ENCODE measurements at places on chromosomes 1 and 21.
A peak's percentile ranks its signal among the peaks of the same experiment; 100 is the strongest.

DNA sequence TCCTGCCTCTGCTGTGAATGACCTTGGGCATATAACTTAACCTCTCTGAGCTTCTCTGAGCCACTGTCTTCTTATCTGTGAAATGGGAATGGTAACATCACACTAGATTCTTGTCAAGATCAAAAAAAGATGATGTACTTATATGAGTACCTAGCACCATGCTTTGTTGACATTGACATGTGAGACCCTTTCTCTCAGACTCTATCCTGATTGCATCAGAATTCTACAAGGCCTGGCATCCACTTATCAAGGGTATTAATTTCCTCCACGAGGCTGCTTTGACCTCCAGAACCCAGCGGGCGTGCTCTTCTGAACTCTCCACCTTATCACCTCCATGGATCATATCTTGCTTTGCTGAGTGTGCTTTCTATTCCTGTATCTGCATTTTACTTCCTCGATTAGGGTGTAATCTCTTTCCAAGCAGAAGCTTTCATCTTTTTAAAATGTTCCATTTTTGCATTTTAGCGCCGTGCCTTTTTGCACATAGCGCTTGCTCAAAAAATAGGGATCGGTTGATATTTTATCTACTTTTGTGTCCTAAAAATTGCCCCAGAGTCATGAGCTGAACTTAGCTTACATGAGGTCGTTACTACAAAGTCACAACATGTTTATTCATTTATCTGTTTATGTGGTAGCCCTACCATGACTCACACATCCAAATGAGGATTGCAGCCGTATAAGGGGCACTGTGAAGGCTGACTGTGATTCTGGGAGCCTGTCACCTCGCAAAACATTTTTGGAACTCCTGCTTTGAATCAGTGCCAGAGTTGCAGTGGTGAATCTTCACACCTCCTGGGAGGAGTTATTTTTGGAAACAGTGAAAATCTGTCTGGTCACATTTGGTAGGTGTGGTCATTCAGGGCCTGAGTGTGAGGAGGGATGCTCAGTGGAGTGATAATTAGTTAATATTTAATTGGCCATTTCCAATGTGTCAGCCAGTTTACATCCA, 63.2 kb downstream of the IER5 start:
- DNase-seq: no peak

- no peak for DNase-seq
Observed at GRCh38 chr1:173448945-173449344, 28.2 kb upstream of the PRDX6 start.

DNA sequence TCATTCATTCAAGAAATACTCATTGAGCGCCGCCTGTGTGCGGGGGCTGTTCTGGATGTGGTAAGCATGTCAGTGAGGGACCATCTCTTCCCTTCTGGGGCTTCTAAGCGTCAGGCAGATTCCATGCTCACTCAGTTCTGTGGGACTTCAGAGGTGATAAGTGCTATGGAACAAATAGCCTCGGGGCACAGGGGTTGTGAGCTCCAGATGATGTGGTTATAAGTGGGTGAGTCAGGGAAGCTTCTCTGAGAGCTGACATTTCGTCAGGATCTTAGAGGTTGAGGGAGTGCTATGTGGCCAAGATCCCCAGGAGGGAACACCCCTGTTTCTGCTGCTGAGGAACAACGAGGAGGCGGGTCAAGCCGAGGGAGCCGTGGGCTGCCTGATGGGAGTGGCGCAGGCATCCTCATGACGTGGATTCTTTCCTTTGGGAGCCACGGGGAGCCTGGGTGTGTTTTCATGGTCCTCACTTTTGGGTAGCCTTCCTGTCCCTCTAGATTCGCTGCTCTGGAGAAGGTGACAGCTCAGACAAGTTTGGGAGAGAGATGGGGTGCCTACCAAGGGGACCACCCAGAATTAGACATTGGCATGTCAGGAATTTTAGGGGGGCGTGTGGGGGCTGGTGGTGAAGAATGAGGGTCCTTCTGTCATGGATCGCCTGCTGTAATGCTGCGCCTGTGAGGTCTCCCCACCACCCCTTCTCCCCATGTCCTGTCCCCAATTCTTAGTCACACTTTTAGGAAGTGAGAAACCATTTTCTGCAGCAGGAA, 38.5 kb downstream of the HUNK start:
- DNase-seq: no peak

DNA sequence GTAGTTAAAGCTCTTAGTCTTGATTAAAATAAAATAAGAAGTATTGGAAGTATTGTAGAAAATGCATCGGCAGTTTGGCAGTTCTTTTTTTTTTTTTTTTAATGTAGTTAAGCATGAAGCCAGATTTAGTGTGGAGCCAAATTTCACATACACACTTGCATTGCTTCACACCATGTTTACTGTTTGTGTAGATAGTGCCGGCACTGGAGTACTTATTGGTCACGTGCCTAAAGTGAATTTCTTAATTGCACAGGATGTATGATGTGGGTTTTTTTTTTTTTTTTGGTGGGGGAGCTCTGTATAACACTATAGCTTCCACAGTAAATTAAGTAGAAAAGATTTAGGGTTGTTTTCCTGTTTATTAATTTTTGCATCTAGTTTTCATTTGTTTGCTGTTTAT, 21.2 kb upstream of the TMEM61 start:
- DNase-seq: no peak

DNA sequence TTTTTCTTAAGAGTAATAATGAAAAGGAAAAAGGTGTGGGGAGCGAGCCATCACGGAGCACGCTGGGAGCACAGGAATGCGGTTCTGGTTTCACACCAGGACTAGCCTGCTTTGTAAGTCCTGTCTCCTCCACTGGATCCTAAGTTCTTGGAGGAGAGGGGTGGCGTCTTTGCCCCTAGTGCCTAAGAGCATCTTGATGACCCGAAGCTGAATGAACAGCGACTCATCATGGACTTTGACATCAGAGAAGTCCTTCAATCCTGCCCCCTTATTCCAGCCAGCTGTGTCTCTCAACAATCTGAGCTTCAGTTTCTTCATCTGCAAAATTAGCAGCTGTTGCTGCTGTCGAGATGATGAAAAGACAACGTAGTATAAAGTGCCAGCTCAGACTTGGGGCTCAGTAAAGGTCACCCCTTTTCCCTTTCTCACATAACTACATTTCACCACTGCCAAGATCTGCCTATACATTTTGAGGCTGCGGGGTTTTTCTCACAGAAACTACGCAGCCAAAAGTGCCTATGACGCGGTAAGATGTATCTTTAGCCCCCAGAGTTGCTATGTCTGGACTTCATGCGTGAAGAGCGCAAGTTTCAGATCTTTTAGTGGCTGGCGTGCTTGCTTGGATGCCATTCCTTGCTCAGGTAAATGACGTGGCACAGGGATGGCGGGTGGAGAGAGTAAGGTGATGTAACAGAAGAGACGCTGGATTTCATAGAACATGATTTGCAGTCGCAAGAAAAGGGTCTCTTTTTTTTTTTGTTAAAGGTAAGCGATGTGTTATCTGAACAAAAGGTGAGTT, 4.9 kb upstream of the PRDM2 start:
- DNase-seq: no peak

DNA sequence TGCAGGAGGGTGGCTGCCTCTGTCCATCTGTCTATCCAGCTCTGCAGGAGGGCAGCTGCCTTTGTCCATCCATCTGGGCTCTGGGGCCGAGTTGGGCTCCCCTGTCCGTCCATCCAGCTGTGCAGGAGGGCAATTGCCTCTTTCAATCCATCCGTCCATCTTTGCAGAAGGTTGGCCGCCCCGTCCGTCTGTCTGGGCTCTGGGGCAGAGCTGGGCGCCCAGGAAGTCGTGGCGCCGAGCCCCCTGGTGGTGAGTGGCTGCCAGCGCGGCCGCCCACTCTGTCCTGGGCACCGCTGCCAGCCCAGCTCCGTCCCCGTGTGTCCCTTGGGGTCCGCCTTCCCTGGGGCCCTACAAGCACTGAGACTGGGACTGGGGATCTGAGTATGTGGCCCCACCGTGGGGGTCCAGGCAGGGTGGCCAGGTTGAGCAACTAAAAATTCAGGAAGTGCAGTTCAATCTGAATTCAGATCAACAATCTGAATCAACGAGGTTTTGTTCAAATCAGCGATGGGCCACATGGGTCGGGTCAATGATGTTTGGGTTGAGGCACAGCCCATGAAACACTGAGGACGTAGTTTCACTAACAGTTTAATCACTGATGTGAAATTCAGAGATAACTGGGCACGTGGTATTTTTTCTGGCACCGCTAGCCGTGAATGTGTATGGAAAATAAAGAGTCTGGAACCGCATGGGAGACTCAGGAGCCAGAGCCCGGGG, 99.1 kb upstream of the ACTRT2 start:
- DNase-seq: no peak

- DNase-seq: peak; percentile 11
Observed at GRCh38 chr21:45596704-45597318, 46.7 kb upstream of the PCBP3 start.

- no peak for DNase-seq
Observed at GRCh38 chr1:1622010-1622787, 6.9 kb downstream of the MIB2 start.

- no peak for DNase-seq
Observed at GRCh38 chr1:19369396-19370090, 57.4 kb downstream of the SLC66A1 start.

GRCh38 chr1:46362158-46362557, 21.6 kb downstream of the NSUN4 start:
- no peak for DNase-seq

DNA sequence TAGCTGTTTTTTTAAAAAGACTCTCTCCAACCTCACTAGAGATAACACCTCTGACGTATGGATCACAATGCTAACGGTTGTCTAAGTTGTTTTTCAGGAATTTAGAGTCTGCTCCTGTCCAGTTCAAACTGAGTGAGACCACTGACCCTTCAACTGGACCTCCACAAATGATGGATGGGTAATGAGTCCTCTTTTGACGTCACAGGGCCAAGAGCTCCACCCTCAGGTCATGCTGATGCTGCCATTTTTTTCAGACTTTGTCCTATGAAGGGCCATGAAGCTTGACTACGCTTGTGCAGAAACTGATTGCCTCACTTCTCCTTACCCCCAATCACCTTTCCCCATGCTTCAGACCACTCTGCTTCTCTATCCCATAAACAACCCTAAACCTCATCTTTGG, 16.6 kb downstream of the GRIK3 start:
- DNase-seq: no peak

DNA sequence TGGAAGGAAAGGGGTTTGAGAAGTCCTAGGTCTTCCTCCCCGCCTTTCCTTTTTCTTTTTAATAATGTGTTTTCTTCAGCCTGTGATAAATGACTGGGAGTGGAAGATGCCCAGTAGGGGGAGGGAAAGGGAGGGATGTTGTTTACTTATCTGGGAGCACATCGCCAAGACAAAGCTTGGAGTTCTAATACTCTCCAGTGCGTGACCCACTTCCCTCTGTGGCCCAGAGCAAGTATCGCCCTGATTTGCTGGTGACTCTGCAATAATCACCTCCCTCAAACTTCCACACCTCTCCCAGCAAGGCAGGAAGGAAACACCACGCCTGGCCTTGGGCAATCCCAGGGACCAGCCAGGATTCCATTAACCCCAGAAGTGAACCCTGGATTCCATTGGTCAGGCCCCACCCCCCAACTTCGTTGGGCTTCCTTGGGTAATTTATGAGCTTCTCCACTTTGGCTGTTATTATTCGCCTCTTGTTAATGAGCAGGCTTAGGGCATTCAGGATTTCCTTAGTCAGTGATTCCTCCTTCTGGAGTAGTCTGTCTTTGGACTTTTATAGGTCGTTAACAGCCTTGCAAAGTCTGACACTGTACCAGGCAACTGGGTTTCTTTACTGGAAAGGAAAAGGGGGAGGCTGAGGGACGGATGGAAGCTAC, 24.3 kb upstream of the GRHL3 start:
- no peak for DNase-seq

DNA sequence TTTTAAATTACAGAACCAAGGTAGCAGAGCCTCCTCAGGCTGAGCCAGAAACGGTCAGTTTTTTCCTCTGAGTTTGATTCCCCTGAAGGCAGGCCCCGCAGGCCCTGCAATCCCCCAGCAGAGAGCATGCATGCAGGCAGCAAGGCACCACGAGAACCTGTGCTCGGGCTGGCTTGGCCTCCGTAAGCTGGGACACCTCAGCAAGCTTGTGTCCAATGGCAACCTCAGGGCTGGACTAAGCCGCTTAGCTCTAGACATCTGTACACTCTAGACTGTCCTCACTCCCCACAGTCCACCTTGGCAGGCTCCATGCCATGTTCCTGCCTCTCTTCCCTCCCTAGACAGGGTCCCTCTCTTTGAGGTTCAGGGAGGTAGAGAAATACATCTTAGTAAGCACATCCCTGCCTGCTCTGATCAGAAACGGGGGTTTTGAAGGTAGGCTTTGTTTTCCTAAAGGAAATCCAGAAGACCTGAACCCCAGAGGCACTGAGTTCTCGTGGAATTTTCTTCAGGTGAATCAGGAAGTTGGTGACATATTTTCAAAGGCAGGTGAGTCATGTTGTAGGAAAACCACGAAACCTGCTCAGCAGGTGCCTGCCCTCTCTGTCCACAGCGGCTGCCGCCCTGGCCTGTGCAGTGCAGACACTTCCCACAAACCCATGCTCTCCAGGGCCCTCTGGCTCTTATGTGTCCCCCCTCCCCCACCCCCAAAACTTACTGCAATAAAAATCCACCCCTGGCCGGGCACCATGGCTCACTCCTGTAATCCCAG, 7.0 kb downstream of the TMEM63A start:
- peak; percentile 89 for DNase-seq

GRCh38 chr1:79325705-79326104, 319.2 kb upstream of the ADGRL4 start:
- no peak for DNase-seq

- no peak for DNase-seq
Observed at GRCh38 chr1:12113433-12114339, 50.6 kb downstream of the TNFRSF8 start.

GRCh38 chr1:179663810-179664209, 72.2 kb downstream of the TDRD5 start:
- no peak for DNase-seq

DNA sequence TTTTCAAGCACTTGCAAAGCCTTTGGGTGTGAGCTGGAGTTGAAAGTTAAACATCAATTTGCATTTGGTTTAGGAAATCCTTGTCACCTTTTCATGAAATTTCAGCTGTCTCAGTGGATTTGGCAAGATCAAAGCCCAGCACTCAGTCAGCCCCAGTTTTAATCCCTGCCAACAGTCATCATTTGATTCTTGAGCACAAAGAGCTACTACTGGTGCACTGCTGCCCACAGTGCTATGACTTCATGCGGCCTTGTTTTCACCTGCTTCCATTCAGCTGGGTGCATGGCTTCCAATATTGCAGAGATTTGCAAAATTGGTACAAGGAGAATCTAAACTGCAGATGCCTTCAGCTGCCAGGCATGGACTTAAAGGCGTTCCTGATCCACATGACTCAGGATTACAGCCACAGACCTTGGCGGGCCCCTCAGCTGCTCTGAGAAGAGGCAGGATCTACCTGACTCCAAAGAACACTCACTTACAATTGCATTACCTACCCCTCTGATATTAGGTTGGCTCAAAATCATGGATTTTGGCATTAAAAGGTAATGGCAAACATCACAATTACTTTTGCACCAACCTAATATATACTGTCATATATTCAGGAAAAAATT, 259.1 kb downstream of the DSCAM start:
- DNase-seq: no peak

Measured in DMS153 (cell line).